LoVo (cell line): ENCODE measurements at places on chromosomes 7 and 10.

DNA sequence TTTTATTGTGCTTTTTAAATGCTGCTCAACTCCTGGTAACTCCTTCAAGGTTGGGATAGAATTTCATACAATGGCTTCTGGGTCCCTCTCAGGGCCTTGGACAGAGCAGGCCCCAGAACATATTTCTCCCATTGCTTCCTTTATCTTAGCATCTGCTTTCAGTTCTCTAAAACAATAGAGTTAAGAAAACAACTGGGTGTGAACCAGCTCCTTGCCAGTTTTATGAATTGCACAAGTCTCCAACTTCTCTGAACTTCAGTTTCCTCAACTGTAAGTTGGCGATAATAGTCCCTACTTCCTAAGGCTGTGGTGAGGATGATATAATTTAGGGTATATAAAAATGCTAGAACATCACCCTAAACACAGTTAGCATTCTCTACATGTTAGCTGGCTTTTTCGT lies 77.0 kb upstream of the INHBA start:
- no peak for DNase-seq

- DNase-seq, result no peak
Measured at GRCh38 chr7:150631084-150631826, 930 bp downstream of the GIMAP6 start.

DNA sequence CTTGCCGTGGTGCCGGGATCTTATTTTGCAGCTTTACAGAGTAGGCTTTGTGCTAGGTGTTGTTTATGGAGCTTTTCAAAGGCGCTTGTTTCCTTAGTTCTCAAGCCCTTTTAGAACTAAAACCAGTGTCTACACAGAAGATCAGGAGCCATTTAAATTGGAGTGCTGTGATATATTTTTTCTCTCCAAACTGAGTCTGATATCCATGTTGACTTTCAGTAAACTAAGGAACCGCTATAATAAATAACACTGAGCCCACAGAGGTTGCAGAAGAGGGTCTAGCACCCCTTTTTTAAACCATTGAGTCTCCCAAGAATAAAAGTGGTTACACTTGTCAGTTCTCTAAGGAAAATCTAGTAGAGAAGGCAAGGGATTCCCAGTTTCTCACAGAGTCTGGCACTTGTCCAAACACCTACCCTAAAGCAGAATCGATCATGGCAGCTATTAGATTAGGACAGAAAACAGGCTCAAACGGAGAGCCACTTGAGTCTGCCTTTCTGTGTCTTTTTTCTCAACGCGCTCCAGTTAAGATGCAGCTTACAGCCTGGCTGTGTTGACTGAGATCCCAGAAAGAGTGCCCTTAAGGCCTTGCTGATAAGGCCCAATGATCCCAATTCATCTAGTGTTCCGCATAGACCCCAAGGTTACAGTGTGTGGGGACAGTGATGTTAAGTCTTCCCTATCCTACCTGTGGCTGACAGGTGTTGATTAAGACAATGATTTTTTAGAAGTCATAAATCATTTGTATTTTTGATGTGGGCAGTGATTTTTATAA lies 804 bp downstream of the TMEM106B start:
- peak; percentile 51 for DNase-seq

GRCh38 chr10:3210251-3210877 lies 37.8 kb upstream of the PITRM1 start:
- DNase-seq, result no peak

- DNase-seq, result no peak
Measured at GRCh38 chr7:79590916-79591623, 137.6 kb upstream of the MAGI2 start.

- DNase-seq, result no peak
Measured at GRCh38 chr7:147798001-147798400, 792.6 kb upstream of the C7orf33 start.

GRCh38 chr10:77422491-77423338 lies 214.9 kb downstream of the KCNMA1 start:
- no peak for DNase-seq

GRCh38 chr10:90740265-90740664 lies 117.6 kb downstream of the HTR7 start:
- DNase-seq, result no peak

GRCh38 chr7:17774716-17775288 lies 165.5 kb downstream of the SNX13 start:
- no peak for DNase-seq

GRCh38 chr7:6130007-6130587 lies 98.9 kb downstream of the ANKRD61 start:
- DNase-seq, result no peak

GRCh38 chr10:62333135-62333889 lies 40.9 kb upstream of the ZNF365 start:
- no peak for DNase-seq

GRCh38 chr7:105489409-105489808 lies 32.7 kb downstream of the PUS7 start:
- DNase-seq, result no peak

GRCh38 chr10:102399217-102400021 lies 3.9 kb downstream of the NFKB2 start:
- DNase-seq, result peak; percentile 84

DNA sequence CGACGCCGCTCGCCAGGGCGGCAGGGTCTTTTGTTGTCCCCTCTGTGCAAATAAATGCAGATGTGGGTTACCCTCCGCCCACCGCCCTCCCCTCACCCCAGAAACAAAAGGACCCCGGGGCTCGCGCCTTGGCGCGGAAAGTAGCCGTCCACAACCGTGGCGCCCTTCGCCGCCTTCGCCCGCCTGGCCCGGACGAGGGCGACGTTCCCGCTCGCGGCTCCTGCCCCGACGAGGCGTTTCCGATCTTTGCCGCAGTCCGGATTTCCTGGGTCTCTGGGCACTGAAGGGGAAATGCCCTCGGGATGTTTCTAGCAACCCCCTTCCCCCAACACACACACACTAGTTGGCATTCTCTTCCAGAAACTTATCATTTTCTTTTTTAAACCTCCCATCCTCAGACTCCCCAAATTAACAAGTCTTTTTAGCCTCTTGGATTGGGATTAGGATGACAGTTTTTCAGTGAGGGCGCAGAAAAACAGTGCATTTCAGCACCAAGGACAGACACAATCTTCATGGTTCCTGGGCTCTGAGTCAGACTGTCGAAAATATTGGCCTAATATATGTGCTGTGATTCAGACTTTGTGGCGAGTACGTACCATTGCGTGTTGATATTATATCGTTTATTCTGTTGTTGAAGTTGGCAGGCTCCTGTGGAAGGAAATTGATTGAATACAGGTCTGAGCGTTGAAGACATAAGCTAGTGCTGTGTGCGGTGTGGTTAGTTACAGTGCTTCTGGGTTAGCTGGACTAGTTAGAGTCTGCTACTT lies 771 bp downstream of the PHYHIPL start:
- DNase-seq, result no peak

GRCh38 chr10:61752111-61753011 lies 89.6 kb downstream of the CABCOCO1 start:
- DNase-seq, result peak; percentile 68

DNA sequence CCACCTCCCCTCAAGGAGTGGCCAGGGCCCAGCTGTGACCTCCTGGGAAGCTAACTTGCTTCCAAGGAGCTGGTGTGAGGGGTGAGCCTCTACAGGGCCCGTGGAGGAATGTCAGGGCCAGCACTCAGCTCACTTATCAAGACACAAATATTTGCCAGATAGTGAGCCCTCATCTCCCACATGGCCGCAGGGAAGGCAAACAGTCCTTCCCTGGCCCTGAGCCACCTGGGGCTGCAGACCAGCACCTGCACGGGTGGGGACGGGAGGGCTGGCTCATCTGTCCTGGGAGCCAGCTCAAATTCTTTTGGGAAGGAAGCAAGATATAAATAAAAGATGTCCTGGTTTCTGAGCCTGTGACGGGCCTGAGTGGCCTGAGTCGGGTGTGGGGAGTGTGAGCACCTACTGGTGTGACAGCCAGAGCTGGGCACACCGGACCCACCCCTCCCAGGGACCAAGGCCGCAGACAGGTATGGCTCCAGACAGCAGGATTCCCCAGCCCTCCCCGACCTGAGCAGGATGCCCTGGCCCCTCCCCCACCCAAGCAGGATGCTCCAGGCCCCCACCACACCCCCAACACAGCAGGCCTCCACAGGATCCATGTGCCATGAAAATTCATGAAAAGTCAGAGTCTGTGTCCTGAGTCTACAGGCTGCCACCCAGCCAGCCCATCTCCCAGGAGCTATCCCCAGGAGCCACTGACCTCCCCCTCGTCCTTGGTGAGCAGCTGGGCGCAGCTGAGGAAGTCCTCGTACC lies 148.0 kb downstream of the MAPK8 start:
- DNase-seq, result no peak

- DNase-seq, result no peak
Measured at GRCh38 chr7:867406-868188, 8.8 kb upstream of the GET4 start.

GRCh38 chr10:93149761-93150160 lies 76.1 kb downstream of the CYP26A1 start:
- DNase-seq, result no peak

GRCh38 chr7:33143996-33144718 lies 14.8 kb downstream of the BBS9 start:
- DNase-seq, result no peak

- no peak for DNase-seq
Measured at GRCh38 chr10:79207096-79207357, 138.3 kb downstream of the ZMIZ1 start.

DNA sequence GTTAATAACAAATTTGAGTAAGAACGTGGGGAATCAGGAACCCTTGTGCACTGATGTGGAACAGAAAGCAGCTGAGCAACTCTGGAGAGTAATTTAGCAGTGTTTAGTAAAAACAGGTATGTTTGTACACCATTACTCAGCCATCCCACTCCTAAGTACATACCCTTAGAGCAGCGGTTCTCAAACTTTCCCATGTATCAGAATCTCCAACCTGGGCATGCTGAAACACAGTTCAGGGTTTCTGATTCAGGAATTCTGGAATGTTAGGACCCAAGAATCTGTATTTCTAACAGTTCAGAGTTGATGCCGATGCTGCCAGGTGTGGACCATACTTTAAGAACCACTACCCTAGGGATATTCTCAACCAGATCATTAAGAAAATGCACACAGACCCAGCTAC lies 5.1 kb downstream of the SGMS1 start:
- DNase-seq, result no peak

DNA sequence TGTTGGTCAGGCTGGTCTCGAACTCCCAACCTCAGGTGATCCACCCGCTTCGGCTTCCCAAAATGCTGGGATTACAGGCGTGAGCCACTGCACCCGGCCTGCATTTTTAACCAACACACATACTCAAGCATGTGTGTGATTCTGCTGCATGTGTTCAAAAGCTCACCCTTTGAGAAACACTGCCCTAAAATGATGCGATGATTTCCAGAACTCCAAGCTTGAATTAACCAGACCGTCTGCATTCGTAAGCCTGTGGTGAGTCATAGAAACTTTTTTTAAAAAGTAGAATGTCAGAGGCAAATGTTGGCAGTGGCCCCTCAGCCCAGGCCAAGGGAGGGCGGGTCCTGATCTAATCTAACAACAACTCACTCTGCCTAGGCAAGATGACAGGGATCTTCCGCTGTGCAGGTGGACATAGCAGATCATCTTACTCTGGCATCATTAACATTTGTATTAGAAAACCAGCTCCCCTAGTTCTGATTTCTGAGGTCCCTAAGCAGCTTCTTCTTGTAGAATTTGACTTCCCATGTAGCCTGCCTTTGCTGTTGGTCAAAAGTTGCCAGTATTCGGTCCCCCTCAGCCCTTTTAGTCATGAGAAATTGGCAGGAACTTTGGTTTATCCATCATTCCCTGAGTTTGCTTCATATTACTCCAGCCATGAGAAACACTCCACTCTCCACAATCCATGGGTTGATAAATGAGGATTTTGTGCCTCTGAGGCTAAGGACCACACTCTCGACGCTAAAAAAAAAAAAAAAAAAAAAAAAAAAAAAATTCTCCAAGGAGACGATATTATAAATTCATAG lies 190.4 kb downstream of the SKIDA1 start:
- DNase-seq, result peak; percentile 73
